ENCODE measurements at places on chromosomes 5 and 9.

DNA sequence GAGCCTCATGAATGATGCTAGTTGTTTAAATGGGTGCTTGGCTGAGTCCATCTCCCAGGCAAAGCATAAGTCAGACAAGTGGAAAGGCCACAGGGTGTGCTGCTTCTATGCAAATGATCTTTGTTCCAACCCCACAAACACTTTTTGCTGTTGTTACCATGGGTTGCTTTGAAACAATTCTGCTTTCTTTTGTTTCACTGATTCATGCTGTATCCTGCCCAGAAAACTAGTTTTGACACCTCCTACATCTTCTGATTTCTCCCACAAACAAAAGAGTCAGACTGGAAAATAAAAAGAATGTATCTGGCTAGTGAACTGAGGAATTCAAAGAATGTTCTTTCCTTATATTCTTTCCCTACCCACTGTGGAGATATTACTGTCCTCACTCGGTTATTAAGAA lies 298.6 kb downstream of the DIRAS2 start:
- no peak for DNase-seq

DNA sequence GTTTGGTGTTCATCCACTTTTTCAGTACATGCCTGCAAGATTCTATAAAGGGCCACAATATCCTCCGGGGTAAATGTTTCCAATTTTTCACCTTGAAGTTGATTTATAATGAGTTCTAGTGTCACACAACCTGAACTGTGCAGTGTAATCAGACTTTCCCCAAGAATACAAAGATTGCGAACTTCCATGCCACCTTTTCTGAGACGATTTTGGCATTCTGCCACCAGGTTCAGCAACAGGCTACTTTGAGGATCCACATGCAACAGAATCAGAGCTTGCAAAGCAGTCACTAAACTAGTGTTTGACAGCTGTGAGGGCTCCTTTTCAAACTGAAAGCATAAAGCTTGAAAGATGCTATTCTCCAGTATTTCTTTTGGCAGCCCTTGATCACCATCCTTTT lies 1.6 kb downstream of the FASTKD3 start:
- DNase-seq, result no peak

- no peak for DNase-seq
Measured at GRCh38 chr5:56211298-56211865, 21.7 kb downstream of the ANKRD55 start.

DNA sequence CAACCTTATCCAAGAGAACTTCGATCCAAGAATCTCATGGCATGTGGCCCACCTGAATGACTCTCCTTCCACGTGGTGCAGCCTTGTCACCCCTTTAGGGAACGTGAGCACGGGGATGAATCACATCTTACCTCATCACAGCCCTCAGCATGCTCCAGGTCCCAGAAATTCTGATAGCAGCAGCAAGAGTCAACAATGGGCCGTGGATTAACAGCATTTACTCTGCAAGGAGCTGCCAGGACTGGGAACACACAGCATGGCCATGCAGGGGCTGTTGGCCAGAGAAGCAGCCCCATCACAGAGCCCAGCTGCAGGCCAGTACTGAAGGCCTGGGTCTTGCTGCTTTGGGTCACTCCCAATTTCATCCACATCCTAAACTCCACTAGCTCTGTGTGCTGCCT lies 150.4 kb downstream of the C5orf15 start:
- no peak for DNase-seq

DNA sequence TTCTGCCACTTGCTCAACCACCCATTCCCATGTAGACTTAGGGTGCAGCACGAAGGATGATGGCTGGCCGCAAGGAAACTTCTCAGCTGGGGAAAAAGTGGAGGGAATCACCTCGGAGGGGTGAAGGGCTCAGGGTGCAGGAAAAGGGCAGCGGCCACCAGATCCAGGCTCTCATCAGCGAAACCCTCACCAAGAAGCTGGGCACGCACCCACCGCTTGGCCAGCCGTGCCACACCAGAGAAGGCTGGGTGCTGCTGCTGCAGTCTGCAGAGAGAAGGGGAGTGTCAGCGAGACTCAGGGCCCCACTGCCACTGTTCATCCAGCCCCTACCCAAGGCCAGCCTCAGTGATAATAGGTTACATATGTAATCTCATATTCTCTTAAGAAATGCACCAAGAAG lies 8.6 kb downstream of the NOL6 start:
- no peak for DNase-seq

DNA sequence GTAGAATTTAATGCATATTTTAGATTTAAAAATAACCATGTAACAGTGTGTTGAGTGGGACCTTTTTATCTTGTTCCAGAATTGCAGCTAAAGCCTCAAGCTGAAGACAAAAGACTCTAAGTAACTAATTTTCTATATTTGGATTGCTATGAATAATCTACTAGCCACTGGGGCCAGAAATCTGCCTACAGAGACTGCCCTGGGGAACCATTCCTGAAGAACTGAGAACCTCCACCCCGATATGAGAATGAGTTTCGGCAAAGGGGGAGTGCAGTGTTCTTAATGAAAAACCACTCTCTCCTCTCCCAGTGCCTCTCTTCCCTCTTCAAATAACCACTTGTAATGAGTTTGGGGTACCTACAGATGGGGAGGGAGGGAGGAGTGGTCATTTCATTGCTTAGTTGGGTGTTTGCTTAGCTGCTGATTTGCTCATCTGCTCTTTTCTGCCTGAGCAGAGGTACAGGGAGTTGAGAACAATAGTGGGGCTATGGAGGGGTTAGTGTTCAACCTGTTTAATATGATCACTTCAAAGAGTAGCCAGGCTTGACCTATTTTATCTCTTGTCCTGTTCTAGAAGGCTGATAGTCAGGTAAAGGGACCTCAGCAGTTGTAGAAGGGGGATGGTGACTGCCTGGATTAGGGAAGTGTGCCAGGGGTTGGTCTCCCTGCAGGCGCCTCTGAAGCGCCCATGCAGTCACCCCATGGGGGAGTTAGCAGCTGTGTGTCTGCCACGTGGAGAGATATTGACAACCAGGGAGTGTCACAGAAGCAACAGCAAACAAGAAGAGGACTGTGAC lies 47.7 kb downstream of the ATG10 start:
- no peak for DNase-seq

- peak; percentile 81 for DNase-seq
Measured at GRCh38 chr9:131395157-131396098, 1.5 kb downstream of the PRRC2B start.
